Iris pigment epithelial cell (primary cell): ENCODE measurements at places on chromosomes 7 and 10.

- no peak for DNase-seq
These were observed 8.0 kb downstream of the SPOCK2 start for GRCh38 chr10:72080042-72080975.

DNA sequence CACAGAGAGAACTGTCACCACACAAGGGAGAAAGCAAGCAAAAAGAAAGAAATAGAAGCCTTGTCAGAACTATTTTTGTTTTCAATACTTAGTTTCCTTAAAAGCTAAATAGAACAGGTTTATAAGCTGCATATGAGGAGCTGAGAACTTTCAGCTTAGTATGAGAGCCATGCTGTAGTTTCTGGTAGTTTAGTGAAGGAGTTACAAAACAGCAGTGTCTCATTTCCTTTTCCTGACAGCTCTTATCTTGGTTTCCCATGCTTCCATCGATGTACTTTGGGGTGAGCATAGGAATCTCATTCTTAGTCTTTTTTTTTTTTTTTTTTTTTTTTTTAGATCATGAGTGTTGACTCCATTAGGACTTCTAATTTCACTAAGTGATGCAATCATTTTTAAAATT is 8.6 kb upstream of the CHRM2 start:
- DNase-seq, result peak; percentile 23

DNA sequence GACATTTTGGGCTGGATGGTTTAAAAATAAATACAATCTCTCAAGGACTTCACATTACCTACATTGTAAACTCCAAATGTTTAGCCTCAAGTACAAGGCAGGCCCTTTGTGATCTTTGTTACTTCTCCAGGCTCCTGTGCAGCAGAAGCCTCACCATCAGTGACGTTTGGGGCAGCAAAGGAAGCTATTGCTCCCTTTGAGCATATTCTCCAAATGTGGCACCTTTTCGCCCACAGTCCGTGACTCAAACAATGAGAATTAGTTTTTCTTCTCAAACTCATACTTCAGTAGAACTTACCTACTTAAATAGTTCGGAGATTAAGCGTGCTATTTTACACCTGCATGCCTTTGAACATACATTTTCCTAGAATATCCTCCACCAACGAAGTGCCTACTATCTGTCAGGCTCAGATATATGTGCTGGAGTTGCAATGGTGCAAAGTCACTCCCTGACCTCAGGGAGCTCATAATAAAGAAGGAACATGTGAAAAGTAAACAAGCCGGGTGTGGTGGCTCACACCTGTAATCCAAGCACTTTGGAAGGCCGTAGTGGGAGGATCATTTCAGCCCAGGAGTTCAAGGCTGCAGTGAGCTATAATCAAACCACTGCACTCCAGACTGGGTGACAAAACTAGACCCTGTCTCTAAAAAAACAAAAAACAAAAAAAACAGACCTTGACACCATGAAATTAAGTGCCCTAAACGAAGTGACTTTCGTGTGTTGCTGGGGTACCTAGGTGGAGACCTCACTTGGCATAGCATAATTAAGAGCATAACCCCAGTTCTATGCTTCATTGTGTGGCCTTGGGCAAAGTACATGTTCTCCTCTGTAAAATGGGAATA is 1.2 kb upstream of the ABCF2 start:
- DNase-seq, result no peak

DNA sequence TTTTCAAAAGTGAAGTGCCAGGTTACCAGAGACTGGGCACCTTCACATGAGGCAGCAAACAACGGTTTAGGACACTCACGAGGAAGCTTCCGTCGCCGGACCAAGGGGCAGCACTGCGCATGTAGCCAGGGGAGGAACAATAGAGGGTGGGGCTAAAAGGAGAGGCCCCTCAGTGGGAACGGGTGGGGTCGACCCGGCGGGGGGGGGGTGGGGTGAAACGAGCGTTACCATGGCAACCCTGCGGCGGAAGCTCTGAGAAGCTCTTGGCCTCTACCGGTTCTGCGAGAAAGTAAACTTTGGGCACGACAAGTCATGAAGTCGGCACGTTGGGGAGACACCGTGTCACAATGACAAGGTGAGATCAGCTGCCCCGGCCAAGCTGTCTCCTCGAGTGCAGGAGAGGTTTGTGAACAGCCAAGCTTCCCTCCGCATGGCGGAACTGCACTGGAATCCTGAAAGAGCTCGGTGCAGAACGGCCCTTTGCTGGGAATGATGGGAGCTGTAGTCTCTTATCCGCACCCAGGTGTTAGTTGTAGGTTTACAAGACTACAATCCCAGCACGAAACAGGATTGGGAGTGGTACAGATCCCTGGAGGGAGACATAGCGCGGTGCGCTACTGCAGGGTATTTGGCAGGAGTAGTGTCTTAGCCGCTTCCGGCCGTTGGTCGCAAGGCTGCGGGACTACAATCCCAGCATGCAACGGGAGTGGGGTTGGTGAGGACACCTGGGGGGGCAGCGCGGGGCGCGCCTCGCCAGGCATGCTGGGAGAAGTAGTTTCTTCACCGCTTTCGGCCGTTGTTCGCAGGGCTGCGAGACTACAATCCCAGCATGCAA is 72.8 kb upstream of the ZNF722 start:
- peak; percentile 12 for DNase-seq

GRCh38 chr7:8581842-8582241 is 148.4 kb downstream of the NXPH1 start:
- DNase-seq, result no peak

- DNase-seq, result no peak
These were observed 97.9 kb downstream of the GAD2 start for GRCh38 chr10:26314265-26315013.

DNA sequence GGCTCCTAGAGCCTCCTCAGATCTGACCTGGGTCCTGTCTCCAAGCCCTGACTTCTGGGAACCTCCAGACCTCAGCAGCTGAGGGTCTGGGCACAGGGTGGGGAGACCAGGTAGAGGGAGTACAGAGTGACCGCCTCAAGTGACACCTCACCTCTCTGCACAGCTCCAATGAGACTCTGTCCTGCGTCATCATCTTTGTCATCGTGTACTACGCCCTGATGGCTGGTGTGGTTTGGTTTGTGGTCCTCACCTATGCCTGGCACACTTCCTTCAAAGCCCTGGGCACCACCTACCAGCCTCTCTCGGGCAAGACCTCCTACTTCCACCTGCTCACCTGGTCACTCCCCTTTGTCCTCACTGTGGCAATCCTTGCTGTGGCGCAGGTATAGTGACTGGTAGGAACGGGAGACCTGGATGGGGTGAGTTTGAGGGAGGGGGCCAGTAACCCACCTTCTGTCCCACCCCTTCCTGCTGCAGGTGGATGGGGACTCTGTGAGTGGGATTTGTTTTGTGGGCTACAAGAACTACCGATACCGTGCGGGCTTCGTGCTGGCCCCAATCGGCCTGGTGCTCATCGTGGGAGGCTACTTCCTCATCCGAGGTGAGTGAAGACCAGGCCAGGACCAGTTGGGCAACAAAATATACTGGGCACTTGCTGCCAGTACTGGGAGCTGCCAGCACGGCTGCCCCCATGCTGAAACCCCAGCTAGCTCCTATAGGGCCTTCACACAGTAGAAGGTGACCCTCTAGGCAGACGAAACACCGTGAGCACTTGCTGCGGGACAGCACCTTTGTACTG is 17.8 kb downstream of the SMO start:
- DNase-seq, result no peak

DNA sequence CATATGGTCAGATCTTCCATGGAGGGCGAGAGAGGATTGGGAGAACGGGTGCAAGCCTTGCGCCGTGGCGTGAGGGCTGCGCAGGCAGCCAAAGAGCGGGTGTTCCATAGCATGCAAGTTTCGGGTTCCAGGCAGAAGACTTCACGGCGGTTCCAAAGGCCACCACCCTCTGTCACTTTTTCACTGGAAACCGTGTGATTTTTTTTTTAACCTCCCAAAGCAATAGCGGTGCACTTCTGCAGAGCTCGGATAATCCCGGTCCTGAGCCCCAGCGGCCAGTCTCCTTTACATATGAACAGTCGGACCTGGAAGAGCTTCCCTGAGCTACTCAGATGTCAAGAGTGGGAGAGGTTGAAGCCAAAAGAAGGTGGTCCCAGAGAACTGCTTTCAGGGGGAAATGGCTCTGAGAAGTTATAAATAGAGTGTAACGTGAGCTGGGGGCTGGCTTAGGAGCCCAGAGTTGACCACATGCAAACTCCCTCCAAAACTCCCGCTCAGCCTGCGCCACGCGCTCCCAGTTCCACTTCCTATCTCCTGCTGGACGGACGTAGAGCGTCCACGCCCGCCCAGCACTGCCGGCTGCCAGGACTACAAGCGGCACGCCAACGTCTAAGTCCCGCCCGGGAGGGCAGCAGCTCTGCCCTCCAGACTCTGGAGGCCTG is at the start of gene MEOX2:
Gene MEOX2, minus strand, starts transcription at position 389 of the 662 bp plus-strand sequence. Its CDS starts 281 bp downstream, at position 108.
- peak; percentile 5 for DNase-seq

DNA sequence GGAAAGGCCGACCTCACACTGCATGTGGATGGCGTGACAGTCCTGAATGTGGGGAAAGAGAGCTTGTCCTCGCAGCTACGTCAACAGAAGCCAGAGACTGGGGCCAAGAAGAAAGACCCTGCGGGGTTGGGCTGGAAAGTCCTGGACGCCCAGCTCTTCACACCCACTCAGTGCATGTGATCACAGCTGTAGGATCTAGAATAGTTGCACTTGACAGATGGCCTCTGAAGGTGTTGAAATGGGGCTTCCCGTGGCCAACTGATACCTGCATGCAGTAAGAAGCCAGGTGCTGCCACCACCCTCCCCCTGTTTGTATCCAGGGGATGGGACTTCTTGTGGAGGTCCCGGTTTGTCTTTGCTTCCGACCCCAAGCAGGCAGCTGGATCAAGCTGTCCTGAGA is 34.1 kb upstream of the OCM2 start:
- no peak for DNase-seq

DNA sequence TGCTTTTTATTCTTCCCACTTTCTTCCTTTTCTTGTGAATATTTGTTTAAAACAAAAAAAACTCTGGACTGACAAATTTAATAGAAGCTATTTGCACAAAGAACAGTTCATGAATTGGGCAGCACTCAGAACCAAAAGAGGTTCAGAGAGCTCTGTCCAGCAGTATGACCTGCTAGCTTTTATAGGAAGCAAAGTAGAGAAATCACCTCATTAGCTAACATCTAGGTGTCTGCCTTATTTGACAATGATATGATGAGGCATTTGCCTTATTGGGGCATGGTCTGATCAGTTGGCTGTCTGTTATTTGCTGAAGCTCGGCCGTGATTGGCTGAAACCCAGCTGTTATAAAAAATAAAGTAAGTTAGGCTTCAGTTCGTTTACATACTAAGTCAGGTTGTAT is 819 bp upstream of the TRIM4 start:
- no peak for DNase-seq

GRCh38 chr10:71029411-71029892 is 141.1 kb upstream of the PCBD1 start:
- DNase-seq, result no peak

DNA sequence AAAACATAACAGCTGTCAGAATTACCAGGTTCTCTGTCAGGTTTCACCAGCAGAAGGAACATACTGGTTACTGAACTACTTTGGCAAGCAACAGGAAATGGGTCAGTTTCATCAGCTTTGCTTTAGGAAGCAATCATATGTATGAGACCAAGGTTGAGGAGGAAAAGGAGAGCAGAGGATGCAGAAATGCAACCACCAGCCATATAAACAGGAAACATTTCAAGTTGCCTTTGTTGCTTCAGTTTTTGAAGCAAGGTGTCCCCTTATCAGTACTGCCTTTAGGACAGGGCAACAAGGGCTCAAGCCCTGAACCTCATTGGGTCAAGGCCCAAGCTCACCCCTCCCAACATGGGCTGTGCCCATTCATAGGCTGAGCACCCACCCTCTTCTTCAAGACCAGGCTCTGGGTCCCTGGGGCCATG is 10.2 kb downstream of the HIPK2 start:
- DNase-seq, result peak; percentile 46

GRCh38 chr7:70645279-70645678 is 486.7 kb upstream of the GALNT17 start:
- DNase-seq, result no peak

- peak; percentile 8 for DNase-seq
These were observed 85.2 kb upstream of the DNAAF5 start for GRCh38 chr7:641269-641671.

DNA sequence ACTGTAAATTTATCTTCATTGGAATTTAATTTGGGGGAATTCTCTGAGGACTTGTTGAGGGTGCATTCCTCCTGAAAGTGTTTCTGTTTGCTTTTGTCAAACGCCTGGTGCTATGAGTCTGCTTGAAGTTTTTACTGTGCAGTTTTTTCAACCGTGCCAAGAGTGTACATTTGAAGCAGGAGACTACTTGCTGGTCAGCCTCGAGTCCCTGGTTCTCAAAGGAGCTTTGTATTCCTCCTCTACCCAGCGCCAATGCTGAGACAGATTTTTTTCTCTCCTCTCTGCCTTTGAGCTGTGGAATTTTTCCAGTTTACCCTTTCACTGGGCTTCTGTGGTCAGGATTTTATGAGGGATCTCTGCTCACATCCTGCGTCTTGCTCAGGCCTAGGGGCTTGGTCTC is 62.1 kb downstream of the NPY start:
- DNase-seq, result no peak

DNA sequence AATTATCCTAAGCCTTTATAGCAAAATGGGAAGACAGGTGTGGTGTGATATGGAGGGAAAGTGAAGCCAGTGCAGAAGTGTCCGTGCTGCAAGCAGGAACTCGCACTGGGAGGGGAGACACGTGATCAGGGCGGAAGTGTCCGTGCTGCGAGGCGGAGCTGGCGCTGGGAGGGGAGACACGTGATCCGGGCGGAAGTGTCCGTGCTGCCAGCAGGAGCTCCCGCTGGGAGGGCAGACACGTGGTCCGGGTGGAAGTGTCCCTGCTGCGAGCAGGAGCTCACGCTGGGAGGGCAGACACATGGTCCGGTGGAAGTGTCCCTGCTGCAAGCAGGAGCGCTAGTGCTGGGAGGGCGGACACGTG is 40.5 kb upstream of the PRKAR1B start:
- peak; percentile 6 for DNase-seq
